ENCODE measurements at places on chromosomes 1 and 21.

- DNase-seq, result peak; percentile 10
Measured at GRCh38 chr1:94061513-94062443, 59.2 kb downstream of the ABCA4 start.

- DNase-seq, result no peak
Measured at GRCh38 chr21:35227786-35228185, 178.7 kb upstream of the RUNX1 start.

DNA sequence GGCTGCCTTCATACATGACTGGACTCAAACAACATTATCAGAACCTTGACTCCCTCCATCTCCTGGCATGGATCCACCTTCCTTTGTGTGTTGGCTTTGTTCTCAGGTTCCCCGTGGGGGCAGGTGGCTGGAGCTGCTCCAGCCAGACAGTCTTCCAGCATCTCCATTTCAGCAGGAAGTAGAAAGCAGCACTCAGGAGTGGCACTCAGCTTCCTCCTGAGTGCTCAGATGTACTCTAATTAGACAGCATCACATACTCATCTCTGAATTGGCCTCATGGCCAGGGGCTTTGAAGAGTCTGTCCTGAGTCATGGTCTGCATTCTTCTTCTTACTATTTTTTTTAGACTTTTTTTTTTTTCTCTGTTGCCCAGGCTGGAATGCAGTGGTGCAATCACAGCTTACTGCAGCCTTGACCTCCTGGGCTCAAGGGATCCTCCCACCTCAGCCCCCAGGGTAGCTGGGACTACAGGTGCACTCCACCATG is 27.9 kb downstream of the OVAAL start:
- no peak for DNase-seq

GRCh38 chr1:3192825-3193224 is 123.8 kb downstream of the PRDM16 start:
- DNase-seq, result no peak

DNA sequence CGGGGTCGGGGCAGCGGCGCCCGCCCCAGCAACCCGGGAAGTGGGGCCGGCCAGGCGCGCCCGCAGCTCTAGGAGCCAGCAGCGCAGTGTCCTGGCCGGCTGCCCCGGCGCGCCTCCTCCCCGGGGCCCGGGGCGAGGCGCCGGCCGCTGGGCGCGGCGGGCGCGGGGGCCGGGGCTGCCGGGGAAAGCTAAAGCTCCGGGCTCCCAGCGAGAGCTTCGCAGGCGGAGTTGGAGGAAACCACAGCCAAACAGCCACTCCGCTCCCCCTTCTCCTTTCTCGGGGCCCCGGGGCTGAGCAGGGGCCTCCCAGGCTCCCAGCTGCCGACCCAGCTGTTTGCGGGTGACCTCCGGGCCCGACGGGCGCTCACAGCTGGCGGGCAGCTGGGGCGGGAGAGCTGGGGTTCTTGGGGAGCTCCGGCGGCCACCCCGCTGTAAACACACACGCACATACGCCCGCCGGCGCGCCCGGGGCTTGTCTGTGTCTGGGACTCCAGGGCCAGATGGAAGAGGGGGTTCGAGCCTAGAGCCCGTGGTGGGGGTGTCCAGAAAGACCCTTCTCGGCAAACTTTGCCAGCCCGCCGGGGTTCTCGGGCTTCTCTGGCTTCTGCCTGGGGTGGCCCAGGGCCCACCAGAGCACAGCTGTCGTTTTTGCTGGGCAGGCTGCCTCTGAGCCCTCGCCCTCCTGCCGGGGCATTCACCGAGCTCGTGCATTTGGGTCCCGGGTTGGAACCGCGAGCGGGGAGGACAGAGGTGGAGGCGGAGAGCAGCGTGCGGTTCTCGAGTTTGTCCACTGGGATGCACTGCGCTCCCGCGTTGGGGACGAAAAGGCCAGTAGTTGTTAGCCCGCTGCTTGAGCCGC is 1.5 kb downstream of the AJAP1 start:
- DNase-seq, result no peak

- DNase-seq, result no peak
Measured at GRCh38 chr1:43128816-43129215, 43.3 kb downstream of the EBNA1BP2 start.

DNA sequence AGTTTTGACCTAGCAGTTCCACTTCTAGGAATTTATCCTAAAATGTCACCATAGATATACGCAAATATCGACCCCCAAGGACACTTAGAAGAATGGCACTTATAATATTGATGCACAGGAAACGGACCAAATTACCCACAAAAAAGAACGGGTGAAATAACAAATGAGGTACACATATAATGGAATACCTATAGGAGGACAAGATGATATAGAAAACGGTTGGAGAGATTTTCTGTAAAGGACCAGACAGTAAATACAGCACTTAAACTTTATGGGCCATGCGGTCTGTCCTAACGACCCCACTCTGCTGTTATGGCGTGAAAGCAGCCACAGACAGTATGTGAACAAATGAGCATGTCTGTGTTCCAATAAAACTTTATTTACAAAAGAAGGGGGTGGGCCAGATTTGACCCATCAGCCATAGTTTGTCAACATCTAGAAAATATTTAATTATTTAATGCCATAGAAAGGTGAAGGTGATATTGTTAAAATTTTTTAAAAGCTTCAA is 2.4 kb downstream of the TMPRSS3 start:
- no peak for DNase-seq

- DNase-seq, result no peak
Measured at GRCh38 chr1:52502789-52503188, 50.1 kb downstream of the TUT4 start.

DNA sequence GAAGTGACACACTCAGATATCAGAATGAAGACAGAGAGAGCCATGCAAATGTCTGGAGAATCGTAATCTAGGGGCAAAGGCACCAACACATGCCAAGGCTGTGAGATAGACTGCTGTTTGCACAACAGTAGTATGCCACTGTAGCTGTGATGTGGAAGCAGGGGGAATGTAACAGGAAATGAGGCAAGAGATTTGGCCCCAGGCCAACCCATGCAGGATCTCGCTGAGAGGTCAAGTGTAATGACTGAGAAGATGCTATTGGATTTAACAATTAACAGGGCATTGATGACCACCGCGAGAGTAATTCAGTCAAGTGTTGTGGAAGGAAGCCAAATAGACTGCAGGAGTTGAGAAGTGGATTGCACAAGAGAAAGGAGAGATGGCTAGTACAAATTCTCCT is 107.3 kb upstream of the ST6GALNAC5 start:
- DNase-seq, result no peak

GRCh38 chr1:93732514-93732913 is 50.9 kb upstream of the BCAR3 start:
- no peak for DNase-seq

- DNase-seq, result no peak
Measured at GRCh38 chr1:54273795-54274163, 73.8 kb downstream of the MRPL37 start.

DNA sequence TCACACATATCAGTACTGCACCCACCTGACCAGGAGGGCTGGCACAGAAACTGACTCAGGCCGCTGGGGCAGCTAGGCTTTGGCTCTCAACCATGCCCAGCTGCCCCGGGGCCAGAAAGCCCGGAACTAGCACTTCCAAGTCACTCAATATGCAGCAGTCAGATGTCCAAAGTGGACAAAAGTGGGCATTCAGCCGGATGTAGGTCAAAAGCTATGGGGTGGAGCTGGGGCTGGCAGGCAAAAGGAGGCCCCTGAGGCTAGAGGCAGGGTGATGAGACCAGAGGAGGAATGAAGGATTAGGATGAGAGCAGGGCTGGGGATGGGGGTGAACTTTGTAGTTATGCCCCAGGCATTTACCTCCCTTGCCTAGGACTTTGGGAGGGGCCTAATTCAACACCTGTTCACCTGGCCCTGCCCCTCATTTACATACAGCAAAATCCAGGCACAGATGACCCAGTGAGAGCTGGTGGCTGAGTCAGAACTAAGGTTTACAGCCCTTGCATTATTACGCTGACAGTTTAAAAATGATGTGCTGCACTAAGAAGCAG is 30.7 kb upstream of the EDN2 start:
- DNase-seq, result no peak

DNA sequence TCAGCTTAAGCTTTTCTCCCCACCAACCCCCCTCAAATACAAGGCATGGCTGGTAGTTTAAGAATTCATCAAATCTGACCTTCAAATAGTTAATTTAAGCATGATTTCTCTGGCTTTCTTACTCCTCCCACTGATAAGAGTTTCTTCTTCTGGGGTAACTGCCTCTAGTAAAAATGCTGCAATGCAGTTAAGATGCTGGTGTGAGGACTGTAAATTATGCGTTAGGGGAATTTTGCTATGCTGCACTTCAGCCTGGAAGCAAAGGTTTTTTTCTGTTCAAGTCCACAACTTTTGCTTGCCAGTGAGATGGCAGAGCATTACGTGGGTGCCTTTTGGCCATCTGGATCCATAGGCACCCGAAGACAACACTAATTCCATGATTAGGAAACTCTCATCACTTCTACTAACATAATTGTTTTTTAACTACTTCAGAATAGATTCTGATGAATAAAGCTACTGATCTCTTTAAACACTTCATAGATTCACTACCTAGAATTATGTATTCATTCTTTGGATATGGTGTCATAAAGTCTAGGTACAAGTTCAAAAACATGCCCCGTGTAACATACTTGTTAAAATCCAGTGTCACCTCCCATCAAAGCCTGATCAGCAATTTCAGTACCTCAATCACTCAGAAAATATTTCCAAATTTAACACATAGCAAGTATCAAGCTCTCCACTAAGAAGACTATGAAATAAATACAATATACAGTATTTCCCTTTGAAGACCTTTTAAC is 8.8 kb upstream of the SMYD2 start:
- no peak for DNase-seq

GRCh38 chr1:203641503-203641890 is 14.9 kb downstream of the ATP2B4 start:
- no peak for DNase-seq

GRCh38 chr1:109499661-109500536 is 6.0 kb downstream of the CYB561D1 start:
- peak; percentile 69 for DNase-seq

GRCh38 chr1:16440131-16440469 is 424 bp upstream of the NECAP2 start:
- no peak for DNase-seq

GRCh38 chr21:16457498-16457897 is 727.7 kb downstream of the USP25 start:
- DNase-seq, result no peak
